Stimulated activated CD8-positive, alpha-beta memory T cell treated with anti-CD3 and anti-CD28 coated beads, Interleukin-15, amount 100 ng/mL, for 24 hours (primary cell): ENCODE measurements at places on chromosomes 4 and X.

DNA sequence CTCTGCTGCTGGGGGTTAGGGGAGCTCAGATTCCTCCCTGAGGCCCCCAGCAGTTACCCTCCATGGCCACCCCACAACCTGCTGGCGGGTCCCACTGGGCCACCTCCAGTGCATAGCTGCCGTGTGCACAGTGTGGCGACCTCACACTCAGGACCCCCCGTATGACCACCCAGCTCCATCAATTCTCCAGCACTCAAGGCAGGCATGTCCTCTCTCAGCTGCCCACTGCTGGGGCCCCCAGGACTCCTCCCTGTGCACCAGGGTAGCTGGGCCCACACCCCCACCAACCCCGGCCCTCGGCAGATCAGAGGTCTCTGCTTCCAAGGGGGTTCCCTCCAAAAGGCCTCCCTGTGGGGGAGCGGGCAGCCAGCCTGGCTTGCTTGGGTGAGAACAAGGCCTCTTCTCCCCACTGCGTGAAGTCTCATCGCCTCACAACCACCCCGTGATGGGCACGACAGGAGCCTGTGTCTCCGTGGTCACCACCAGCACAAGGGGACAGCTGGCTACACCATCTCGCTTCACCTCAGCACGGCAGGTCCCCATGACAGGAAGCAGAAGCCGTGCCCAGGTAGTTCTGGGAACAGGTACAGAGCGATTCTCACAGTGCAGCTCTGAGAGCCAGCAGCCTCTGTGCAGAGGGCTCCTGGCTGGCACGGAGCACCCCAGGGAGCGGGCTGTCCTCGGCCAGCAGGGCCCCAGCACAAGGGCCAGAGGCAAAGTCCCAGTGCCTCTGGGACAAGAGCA, 4.6 kb upstream of the HAUS3 start:
- no peak for DNase-seq

- no peak for DNase-seq
These were observed 429.1 kb upstream of the FTHL17 start for GRCh38 chrX:31500921-31501320.

- DNase-seq = no peak
These were observed 322.9 kb downstream of the BCOR start for GRCh38 chrX:39774774-39775328.

DNA sequence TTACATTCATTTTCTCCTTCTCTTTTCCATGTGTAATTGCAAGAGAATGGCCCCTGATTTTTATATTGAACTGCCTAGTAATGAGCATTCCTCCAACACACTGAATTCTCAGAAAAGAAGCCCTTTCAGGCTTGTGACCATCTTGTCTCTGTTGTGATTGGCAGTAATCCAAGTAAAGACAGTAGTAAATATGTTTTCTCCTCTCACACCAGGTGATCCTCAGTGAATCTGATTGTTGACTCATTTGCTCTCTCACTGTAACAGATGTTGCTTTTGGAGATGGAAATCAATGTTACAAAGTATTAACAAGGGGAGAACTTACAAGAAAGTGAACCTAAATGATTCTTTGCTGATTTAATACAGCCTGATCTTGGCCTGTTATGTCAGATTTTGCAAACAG, 271.0 kb downstream of the AFF2 start:
- DNase-seq = no peak
